ENCODE measurements at places on chromosomes 6 and 20.

GRCh38 chr6:168485818-168486217 lies 44.8 kb downstream of the SMOC2 start:
- DNase-seq = no peak

DNA sequence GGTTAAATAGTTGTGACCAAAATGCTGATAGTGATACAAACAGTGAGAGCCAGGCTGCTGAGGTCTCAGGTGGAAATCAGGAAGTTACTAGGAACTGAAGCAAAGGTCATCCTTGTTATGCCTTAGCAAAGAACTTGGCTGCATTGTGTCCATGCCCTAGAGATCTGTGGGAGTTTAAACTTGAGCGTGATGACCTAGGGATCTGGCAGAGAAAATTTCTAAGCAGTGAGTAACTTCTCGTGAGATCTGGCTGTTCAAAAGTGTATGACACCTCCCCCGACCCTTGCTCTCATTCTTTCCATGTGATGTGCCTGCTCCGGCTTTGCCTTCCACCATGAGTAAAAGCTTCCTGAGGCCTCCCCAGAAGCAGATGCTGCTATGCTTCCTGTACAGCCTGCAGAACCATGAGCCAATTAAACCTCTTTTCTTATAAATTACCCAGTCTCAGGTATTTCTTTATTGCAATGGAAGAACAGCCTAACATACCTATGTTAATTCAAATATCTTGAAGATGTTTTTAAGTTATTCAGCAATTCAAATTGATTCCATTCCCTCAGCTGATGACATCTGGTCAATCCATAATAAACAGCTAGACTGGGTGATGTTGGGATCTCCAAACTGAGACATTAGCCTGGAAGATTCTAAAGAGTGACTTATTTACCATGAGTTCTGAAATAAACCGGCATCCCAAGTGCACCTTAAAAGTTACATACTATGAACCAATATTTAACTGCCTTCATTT lies 33.8 kb downstream of the KIF16B start:
- DNase-seq = no peak

GRCh38 chr20:5835871-5836270 lies 85.7 kb downstream of the SHLD1 start:
- no peak for DNase-seq

GRCh38 chr6:116278854-116279231 lies 887 bp downstream of the TSPYL1 start:
- DNase-seq = no peak
